Mesangial cell (primary cell): ENCODE measurements at places on chromosomes 13 and 19. TPM values are rescaled to one million over a fixed set of nuclear protein-coding genes. Genes with fewer than 3 reads are reported as not detected.

LILRA2 gene
- total RNA-seq, result not detected in 2 replicates

CAMSAP3 gene
- 2.3 and 3.8 TPM in 2 replicates for total RNA-seq

SYNE4 gene
- total RNA-seq, result 0.81 and 3.4 TPM in 2 replicates

PROZ gene
- not detected in 2 replicates for total RNA-seq

HNRNPA1L2 gene
- total RNA-seq, result 1.1 and 2.7 TPM in 2 replicates

GRK1 gene
- not detected in 2 replicates for total RNA-seq

NUFIP1 gene
- 3.0 and 3.9 TPM in 2 replicates for total RNA-seq

SOX1 gene
- not detected in 2 replicates for total RNA-seq

MADCAM1 gene
- total RNA-seq, result 0.13 and 0.16 TPM in 2 replicates

DACT3 gene
- 0.33 and 1.8 TPM in 2 replicates for total RNA-seq

TEX101 gene
- not detected in 2 replicates for total RNA-seq

RGS9BP gene
- total RNA-seq, result 0.51 TPM in 1 of 2 replicates, not detected in the other

ADAMTSL5 gene
- total RNA-seq, result 0.65 and 4.4 TPM in 2 replicates

PGLYRP1 gene
- total RNA-seq, result not detected in 2 replicates

ZNF101 gene
- total RNA-seq, result 1.9 and 5.4 TPM in 2 replicates

F7 gene
- under 0.01 TPM in 1 of 2 replicates, not detected in the other for total RNA-seq

GPR12 gene
- total RNA-seq, result not detected in 2 replicates

ATXN8OS gene
- not detected in 2 replicates for total RNA-seq

GARIN5A gene
- 0.98 and 7.4 TPM in 2 replicates for total RNA-seq

OR1M1 gene
- not detected in 2 replicates for total RNA-seq

CCL25 gene
- total RNA-seq, result not detected in 2 replicates

LRG1 gene
- under 0.01 TPM in 1 of 2 replicates, not detected in the other for total RNA-seq

SLC10A2 gene
- total RNA-seq, result not detected in 2 replicates

RHPN2 gene
- total RNA-seq, result 11.1 and 23.7 TPM in 2 replicates

CGB2 gene
- total RNA-seq, result 3.9 TPM in 1 of 2 replicates, not detected in the other

EXOC3L2 gene
- 0.13 TPM in 1 of 2 replicates, not detected in the other for total RNA-seq

SYNGR4 gene
- 0.51 TPM in 1 of 2 replicates, not detected in the other for total RNA-seq

PLIN3 gene
- 234 and 242 TPM in 2 replicates for total RNA-seq

CEACAM16 gene
- not detected in 2 replicates for total RNA-seq

NALCN gene
- 1.3 and 5.3 TPM in 2 replicates for total RNA-seq

SIGLEC5 gene
- total RNA-seq, result not detected in 2 replicates

RBM26 gene
- 10.6 and 14.2 TPM in 2 replicates for total RNA-seq

C1QTNF9 gene
- total RNA-seq, result not detected in 2 replicates

HCN2 gene
- total RNA-seq, result 1.1 and 2.8 TPM in 2 replicates

ZNF302 gene
- 4.4 and 7.1 TPM in 2 replicates for total RNA-seq

ZNF549 gene
- 2.3 and 4.6 TPM in 2 replicates for total RNA-seq

CEACAM3 gene
- not detected in 2 replicates for total RNA-seq

BEST2 gene
- 0.38 TPM in 1 of 2 replicates, not detected in the other for total RNA-seq
